ENCODE measurements at places on chromosomes 1 and 21. TPM values are rescaled to one million over a fixed set of nuclear protein-coding genes. Genes with fewer than 3 reads are reported as not detected.

Gene AQP10
- polyA plus RNA-seq: 103 TPM

Gene S100B
- polyA plus RNA-seq: not detected

DNA sequence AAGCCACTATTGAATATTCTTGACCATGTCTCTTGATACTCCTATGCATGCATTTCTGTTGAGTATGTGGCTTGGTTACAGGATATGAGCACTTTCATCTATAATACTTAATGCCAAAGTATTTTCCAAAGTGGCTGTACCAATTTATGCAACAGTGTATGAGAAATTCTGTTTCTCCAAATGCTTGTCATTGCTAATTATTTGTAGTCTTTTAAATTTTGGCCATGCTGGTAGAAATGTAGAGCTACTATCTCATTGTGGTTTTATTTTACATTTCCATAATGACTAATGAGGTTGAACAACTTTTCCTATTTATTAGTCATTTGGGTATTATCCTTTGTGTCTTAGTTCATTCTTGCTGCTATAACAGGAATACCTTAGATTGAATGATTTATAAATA lies 71.4 kb upstream of the TSPAN2 start:
- no peak for DNase-seq

DNA sequence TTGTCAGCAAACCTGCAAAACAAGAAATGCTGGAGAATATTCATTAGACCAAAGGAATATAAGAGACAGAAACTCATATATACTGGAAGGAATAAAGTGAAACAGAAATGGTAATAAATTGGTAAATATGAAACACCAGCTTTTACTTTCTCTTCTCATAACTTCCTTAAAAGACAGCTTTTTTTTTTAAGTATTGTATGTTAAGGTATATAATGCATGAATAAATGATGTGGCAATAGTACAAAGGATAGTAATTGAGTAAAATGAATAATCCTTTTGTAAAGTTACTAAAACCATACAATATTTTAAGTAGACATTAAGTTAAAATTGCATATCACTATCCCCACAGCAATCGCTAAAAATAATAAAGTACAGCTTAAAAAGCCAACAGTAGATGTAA lies 64.8 kb downstream of the TRIM33 start:
- no peak for DNase-seq

GRCh38 chr1:160397651-160398050 lies 2.7 kb upstream of the VANGL2 start:
- DNase-seq: no peak

GRCh38 chr1:70427976-70428375 lies 16.9 kb downstream of the CTH start:
- DNase-seq: no peak
